ENCODE measurements at places on chromosomes 2 and 18.
A peak's percentile ranks its signal among the peaks of the same experiment; 100 is the strongest.

DNA sequence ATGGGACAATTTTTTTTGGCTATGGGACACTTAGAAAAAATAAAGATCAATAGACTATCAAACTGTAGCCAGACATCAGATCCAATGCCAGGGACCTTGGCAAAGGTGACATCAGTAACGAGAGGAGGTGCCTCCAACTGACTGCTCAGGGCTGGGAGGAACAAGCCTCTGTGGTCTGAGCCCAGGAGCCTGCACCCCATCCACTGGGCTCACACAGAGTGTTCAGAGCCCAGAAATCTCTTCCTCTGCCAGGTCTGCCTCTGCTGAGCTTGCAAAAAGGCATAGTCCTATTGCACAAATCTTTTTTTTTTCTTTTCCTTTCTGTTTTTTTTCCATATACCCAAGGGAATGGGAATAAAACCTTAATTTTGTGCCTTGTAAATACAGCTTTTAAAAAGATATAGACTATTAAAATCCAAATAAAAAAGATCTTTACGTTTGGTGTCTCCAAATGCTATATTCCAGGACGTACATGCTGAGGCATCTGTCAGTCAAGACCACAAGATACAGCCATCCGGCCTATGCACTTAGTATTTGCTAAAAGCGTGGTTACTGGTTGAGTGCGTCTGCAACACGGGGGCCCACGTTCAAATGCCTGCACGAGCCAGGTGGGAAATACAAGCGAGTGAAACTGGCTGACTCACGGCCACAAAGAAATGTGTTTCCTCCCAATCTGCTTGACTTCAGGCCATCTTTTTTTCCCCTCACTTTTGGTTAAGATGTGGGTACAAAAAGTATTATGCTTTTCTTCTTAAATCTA is 7.8 kb upstream of the ARHGAP25 start:
- peak; percentile 49 for DNase-seq

GRCh38 chr2:28346587-28346986 is 46.1 kb upstream of the FOSL2 start:
- DNase-seq: no peak

GRCh38 chr2:160271171-160272086 is 71.4 kb upstream of the ITGB6 start:
- no peak for DNase-seq

DNA sequence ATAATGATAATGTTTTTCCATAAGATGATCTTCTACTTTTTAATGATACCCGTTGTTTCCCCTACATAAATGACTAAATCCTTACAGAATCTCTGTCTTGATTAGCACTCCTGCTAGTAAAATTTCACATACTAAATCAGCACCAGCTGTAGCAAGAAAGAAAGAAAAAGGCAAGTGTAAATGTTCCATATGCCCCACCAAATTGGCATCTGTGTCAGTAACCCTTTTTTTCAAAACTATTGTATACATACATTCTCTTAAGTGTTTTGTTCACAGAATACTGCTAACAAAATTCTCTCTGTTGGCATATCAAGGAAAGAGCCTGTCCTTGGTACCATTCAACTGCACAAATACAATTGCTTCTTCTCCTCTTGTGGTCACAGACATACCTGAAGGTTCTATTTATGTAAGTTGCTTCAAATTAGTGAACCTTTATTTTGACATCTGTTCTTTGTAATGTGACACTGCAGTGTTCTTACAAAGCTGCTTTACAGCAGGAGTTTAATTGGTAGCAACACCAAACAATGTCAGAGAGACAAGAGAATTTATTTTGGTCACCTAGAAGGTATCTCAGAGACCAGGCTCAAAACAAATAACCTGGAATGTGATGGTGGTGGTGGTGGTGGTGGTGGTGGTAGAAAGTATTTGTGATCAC is 641.9 kb downstream of the ZEB2 start:
- no peak for DNase-seq

GRCh38 chr2:97724073-97724410 is 10.7 kb downstream of the ZAP70 start:
- DNase-seq: no peak

GRCh38 chr2:215870088-215870490 is 143.3 kb downstream of the MREG start:
- no peak for DNase-seq

GRCh38 chr2:233953087-233953801 is 36.1 kb downstream of the TRPM8 start:
- DNase-seq: no peak

DNA sequence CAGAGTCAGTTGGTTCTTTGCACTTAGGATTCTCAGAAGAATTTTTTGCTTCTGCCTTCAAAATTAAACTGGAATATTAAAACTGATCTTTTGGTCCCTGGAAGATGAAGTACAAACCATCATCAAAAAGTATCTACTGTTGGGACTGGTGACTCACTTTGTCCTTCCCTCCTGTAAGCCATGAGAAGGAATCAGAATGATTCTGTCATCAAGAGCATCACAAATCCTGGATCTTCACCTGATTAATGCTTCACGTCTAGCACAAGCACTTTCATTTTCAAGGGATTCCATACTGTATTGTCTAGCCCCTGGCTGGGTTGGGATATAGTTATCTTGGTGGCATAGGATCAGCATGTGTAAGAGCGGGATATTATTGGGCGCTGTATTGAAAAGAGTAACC is 69.3 kb upstream of the CYP1B1 start:
- DNase-seq: no peak

- no peak for DNase-seq
These were observed 72.4 kb downstream of the CERS6 start for GRCh38 chr2:168528469-168528868.

DNA sequence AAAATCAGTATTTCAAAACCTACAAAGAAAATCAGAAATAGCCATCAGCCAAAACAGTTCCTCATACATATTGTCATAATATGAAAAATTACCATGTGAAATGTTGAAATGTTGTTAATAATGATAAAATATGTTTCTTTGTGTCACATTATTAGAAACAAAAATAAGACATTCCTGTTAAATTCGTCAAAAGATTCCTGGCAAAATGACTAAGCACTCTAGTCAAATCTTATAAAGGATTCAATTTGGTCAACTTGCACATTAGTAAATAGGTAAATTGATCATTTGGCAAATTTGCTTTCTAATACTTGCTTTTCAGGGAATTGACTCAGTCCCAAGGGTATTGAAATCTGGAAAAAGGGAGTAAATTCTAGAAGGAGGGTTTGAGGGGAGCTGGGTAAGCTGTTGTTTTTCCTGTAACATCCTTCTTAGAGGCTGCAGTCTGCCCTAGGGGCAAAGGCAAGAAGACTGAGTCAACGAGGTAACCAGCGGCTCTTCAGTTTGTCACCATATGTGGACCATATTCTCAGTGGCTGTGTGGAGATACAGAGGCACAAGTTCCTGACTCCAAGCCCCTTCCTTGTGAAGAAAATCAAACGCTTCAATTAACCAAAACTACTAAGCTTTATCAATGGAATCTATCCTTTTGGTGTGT is 482.3 kb downstream of the TNS1 start:
- no peak for DNase-seq

- DNase-seq: no peak
These were observed 40.4 kb downstream of the CELF4 start for GRCh38 chr18:37525262-37525585.

DNA sequence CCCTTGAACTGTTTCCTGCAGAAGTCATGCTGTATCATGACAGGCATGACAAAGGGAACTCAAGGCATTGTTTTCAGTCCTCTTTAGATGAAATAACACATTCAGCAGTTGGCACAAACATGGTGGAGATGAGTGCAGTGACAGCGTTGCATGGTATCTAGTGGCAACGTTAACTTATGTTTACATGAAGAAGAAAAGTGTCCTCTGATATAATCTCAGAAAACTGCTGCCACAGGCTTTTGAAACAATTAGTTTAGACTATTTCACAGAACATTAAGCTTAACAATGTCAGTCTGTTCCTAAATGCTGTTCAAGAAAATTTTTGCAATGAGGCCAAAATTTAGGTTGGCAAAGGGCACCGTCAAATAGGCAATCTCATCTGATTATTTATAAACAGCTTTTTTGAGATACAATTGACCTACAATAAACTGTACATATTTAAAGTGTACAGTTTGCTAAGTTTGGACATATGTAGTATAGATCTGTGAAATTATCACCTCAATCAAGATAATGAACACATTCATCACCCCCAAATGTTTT is 64.7 kb downstream of the LYPD6B start:
- DNase-seq: no peak

- DNase-seq: no peak
These were observed 288.5 kb upstream of the SLC39A10 start for GRCh38 chr2:195368249-195369217.

GRCh38 chr18:64539847-64540246 is 391.0 kb upstream of the LINC00305 start:
- no peak for DNase-seq

DNA sequence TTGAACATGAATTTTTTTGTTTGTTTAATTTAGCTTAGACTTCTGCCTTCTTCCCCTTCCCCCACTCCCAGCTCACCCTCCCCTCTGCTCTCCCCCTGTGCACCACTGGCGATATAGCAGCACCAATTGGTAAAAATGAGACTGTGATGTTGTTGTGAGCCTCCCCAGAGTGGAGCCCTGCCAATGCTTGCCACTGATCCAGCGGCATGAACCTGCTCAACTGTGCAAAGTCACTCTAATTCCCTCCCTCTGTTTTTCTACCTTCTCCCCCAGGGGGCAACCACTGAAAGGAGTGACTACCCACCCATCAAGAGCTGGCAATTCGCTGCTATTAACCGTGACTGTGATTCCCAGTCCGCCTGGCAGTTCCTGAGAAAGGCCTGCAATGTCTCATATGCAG is 30.2 kb downstream of the KLHL14 start:
- no peak for DNase-seq

DNA sequence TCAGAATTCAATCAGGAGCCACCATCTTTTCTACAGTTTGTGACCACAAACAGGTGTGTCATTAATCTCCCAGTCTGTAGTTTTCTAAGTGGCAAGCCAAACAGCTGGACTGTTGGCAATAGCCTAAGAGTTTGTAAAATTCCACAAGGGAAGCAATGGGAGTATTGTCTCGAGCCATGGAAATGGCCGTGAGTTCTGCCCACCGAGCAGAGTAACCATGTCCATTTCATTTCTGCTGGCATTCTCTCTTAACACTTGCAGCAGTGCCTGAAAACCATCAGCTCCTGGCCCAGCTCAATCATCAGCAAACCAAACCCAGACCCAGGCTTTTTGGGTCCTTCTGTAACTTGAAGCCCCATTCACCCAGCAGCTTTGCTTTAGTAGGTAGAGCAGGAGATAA is 387.8 kb upstream of the CDH7 start:
- DNase-seq: no peak

All from SIG-M5 (cell line).